ENCODE measurements at places on chromosomes 5 and 9.

DNA sequence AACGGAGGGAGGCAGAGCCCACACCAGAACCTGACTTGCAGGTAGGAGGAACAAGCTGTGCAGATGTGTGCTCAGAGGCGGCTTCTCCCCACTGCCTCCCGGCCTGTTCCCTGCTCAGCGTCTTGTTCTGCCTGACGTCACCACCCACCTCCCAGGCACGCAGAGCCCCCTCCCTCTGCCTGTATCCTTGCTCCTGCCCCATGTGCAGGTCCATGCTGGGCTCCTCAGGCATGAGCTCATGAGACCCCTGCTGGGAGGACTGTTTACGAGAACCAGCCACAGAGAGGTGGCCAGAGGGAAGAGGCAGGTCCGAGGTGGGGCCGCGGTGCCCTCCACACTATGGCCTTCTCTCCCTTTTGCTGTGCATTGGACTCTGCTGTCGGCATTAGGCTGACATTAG is 45.5 kb downstream of the SLC6A3 start:
- no peak for DNase-seq

GRCh38 chr5:117417501-117417900 is 842.9 kb upstream of the SEMA6A start:
- DNase-seq = no peak

- no peak for DNase-seq
Observed at GRCh38 chr9:71646131-71646530, 122.2 kb downstream of the CEMIP2 start.

DNA sequence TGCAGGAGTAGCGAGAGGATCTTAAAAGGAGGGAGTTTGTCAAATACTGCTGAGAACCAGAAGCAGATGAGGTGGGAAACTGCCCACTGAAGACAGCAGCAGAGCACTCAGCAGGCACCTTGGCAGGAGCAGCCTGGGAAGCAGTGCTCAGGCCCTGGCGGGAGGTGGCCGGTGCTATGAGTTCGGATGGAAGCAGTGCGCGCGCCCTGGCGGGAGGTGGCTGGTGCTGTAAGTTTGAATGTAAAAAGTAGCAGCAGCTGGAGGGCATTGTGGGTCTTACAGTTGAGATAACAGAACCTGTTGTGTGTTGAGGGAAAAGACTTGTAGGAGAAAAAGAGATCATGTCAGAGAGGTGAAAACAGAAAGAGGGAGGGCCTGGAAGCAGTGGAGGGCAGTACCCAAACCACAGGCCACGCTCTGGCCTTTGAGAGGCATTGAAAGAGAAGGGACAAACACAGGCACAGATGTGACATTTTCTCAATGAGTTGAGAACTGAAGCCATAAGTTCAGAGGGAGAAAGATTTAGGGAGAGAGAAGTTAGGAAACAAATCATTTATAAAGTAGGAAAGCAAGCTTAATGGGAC is 130.9 kb downstream of the ERCC6L2 start:
- DNase-seq = no peak

GRCh38 chr9:89379508-89380115 is 61.3 kb downstream of the SECISBP2 start:
- no peak for DNase-seq

DNA sequence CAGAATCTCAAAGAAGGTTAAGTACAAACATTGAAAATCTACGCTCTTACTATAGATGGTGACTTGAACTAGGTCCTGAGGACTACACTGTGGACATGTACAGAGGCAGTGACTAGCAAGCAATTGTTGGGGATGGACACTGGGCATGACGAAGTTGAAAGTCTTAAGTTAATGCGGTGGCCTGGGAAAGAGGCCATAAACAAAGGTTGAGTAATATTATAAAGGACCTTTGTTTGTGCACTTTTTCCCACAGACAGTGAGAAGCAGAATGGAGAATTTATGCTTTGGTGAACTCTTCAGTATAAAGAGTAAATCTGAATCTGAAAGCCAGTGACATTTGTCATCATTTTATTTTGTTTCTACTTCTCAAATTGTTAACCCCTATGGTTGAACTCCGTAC is 15.3 kb downstream of the ALDH1A1 start:
- no peak for DNase-seq

DNA sequence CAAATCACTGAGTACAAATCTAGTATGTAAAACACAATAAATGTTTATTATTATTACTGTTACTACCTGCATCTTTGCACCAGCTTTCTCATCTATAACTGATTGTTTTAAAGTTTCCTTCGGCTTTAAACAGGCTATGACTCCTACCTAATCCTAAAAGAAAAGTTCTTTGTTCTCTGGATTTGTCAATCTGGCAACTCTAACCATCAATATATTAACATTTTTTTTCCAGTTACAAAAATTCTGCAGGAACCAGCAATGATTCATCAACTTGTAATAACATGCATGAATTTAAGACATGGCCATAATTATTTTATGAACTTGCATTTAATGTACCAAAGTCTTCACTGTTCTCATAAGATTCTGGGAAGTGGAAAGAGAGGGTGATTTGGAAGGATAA is 228.5 kb downstream of the PIK3R1 start:
- no peak for DNase-seq

GRCh38 chr5:36656556-36656955 is 50.1 kb downstream of the SLC1A3 start:
- DNase-seq = no peak

DNA sequence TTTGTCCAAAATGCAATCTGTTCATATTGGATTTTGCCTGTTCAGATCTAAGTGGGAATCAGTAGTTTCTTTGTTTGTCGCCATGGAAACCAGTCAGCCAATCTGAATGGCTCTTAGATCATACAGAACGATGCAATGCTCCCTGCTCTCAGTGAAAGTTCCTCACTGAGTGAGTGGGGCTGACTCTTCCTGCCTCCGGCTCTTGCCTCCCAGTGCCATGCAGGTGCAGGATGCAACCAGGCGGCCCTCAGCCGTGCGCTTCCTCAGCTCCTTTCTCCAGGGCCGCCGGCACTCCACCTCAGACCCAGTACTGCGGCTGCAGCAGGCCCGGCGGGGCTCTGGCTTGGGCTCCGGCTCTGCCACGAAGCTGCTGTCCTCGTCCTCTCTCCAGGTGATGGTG is at the start of gene PTPDC1:
Gene PTPDC1, plus strand, starts transcription at position 151 of the 400 bp plus-strand sequence. Its CDS starts 67 bp downstream, at position 218.
- DNase-seq = no peak
